Activated T-helper 1 cell treated with Interleukin-2 at 50 U/mL for 16 hours (primary cell): ENCODE measurements at places on chromosomes 12 and 14.

DNA sequence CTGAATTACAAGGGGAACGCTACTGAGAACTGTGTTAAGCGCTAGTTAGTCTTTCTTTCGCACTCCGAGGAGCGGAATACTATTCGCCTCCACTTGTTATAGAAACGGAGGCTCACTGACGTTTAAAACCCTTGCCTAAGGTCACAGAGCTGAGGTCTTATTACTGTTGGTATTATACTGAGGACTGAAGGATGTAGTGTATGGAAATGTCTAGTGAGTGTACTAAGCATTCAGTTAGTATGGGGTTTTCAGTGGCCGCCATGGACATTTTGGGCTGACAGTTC lies 826 bp downstream of the ACADS start:
- no peak for DNase-seq

DNA sequence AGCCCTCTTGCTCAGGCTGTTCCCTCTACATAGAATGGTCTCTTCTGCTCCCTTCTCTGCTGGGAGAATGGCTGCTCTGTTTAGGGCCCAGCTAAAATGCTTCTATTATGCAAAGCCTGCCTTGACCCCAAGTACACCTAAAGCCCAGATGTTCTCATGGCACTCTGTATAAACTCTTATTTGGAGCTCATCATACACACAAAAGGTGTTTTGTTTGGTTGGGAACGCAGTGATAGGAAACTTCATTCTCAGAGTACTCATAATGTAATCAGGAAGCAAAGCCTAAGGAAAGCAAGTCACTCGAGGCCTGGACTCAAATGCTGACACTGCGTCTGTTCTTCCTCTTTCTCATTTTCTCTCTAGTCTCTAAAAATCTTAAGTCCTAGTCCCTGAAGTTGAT lies 38.2 kb upstream of the SYCP3 start:
- no peak for DNase-seq

DNA sequence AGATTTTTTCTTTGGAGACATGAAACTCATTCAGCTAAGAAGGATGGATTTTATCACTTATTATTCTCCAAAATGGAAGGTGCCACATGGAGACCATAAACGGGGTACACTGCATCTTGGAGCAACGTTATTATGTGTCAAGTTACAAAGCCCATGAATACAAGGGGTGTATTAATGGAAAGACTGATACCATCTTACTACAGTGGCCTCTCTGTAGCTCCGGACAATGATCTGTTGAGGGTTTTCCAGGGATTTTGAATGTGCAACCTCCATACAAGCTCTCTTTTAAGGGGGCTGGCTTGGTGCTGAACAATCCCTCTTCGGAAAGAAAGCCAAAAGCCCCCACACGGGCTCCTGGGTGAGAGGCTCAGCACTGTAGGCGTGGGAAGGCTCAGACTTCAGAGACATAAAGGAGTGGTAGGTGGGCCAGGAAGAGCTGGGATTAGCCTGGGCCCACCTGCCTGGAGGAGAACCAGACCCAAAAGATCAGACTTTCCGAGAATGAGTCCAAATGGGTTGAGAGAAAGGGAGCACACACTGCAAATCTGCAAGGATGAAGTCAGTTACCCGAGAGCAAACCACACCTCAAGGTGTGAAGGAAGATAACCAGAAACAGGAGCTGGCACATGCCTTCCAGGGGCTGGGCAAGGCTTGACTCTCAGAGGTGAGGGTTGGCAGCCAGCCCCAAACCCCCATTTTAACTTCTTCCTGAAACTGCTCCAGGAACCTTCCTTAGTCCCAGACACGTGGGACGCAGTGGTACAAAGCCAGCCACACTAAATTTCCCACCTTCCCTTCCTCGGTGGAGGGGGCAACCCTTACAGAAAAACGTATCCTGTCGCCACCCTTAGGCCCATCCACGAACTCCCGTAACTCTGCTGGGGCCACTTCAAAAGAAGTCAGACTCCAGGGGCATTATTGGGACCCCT lies 1.5 kb downstream of the VPS37B start:
- no peak for DNase-seq

GRCh38 chr14:94946244-94946643 lies 176.3 kb upstream of the GSC start:
- no peak for DNase-seq

- DNase-seq = no peak
Observed at GRCh38 chr12:32896432-32897280, at the start of gene PKP2. PKP2 (minus strand) TSS chr12:32896777; CDS start chr12:32896731, 46 bp downstream.
